NCI-H2081 (cell line): ENCODE measurements at places on chromosomes 2 and 18.

DNA sequence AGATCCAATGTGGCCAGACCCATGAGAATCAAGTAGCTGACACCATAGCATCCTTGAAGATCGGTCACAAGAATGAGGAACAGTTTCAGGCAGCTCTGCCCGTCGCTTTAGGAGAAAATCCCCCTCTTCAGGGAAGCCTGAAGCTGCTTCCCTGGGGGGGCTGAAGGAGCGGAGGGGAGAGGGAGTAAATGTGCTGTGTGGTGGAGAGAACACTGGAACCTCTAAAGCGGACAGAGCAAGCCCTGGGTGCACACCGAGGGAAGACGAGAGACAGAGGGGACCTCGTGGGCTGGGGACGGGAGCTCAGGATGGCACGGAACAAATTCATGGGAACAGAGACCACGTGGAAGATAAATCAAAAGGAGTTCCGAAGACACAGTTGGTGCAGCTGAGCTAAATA, 154.3 kb downstream of the NDUFA10 start:
- no peak for DNase-seq

GRCh38 chr2:226794751-226795171, 4.9 kb downstream of the IRS1 start:
- peak; percentile 7 for DNase-seq

DNA sequence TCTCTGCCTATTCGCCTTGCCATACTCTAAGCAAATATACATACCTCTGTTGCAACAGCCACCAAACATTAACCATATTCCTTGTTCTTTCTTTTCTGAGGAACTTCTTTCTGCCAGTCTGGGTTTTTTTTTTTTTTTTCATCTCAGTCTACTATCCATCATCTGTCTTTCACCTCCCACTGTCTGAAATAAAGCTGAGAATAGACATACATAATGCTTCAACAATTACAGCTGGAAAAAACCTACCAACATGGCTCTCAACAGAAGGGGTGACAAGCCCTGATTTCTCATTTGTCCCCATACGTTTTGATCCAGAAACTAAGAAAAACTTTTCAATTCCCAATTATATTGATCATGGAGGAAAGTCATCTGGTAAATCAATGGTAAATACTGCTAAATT, 728.8 kb upstream of the POU3F3 start:
- no peak for DNase-seq

DNA sequence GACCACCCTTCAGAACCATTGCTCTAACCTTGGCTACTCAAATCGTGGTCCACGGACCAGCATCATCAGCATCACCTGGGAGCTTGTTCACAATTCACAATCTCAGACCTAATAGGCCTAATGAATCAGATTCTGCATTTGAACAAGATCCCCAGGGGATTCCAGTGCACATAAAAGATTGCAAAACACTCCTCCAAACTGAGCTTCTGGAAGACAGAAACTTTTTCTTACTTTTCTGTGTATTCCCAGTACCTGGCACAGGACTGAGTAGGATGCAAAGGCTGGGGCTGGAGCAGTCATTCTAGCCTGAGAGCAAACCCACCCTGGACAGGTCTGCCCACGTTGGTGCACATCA, 115.1 kb upstream of the COPS8 start:
- no peak for DNase-seq

GRCh38 chr2:219199470-219200211, 6.9 kb upstream of the ZFAND2B start:
- no peak for DNase-seq

DNA sequence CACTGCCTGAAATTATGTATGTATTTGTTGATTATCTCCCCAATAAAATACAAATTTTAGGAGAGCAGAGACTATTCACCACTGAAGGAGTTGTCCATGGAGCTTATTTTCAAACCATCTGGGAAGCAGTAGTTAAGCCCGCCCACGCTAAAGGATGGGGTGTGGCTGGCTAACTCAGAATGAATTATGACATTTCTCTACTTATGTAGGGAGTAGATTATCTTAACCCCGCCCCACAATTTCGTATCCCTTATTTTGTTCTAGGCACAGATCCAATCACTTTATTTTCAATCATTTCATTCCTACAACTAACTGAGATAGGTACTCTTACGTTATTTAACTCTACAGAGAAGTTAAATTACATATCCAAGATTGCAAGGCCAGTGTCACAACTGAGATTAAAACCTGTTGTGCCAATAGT, 1.4 kb upstream of the LAPTM4A start:
- peak; percentile 55 for DNase-seq

GRCh38 chr2:46269001-46269400, 28.2 kb upstream of the EPAS1 start:
- DNase-seq, result no peak

DNA sequence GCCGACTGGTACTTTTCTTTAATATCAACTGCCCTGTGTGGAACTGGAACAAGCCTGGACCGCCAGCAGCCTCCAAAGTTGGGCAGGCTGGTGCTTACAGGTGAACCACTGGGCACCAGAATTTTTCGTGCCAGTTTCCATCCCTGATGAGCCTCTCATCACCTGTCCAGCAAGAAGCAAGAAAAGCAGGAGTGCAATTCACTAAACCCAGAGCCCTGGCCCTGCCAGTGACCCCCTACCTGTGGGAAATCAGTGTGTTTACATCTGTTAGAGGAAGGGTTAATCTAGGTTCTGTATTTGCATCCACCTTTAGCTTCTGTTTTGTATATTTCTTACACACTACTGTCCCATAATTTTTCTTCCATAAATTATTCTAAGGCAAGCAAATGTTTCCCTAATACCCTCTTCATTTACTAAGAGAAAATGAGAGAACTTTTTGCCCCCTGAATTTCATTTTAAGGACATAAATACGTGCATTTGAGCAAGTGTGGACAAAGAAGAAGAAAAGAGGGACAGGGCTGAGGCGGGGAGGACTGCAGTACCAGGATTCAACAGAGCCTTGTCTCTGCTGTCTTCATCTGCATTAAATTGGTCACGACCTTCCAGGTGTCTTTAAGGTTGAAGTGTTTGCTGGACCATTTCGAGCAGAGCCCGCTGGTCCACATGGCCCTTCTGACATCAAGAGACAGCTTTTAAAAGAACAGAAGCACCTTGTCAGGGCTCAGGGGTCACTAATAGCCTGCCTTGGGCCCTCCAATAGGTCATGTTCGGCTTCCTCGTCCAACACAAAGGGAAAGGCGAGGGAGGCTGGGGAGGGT, 763.1 kb downstream of the BCL11A start:
- DNase-seq, result no peak

DNA sequence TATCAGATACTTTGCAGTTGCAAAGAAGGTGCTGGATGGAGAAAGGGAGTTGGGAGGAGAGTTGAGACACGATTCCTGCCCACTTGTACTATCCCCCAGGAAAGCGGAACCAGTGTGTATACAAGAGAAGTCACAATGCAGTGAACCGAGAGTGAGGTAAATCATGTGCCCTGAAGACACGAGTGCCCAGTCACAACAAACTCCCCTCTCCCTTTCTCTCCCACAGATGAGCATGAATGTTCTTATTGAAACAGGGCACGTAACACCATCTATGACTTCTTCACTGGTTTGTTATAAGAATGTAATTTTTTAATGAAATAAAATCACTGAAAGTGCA, 155.7 kb downstream of the IRS1 start:
- no peak for DNase-seq

DNA sequence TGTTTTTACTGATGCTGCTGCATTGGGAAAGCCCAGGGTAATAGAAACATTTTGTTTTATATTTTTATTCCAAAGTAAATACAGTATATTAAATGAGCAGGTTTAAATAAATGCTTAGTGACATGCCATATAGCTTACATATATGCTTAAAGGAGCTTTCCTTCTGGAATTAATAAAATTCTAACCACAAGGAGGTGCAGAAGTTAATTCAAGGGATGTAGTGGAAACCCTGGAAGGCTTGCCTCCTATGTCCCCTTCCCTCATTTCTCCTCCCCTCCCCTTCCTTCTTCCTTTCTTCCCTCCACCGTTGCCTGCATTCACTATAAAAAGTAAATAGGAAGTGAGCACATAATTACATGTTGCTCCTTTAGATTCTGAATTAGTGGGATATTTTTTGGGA, 96.3 kb downstream of the UBE2E3 start:
- no peak for DNase-seq

GRCh38 chr2:151991010-151991409, 107.8 kb downstream of the CACNB4 start:
- DNase-seq, result no peak

DNA sequence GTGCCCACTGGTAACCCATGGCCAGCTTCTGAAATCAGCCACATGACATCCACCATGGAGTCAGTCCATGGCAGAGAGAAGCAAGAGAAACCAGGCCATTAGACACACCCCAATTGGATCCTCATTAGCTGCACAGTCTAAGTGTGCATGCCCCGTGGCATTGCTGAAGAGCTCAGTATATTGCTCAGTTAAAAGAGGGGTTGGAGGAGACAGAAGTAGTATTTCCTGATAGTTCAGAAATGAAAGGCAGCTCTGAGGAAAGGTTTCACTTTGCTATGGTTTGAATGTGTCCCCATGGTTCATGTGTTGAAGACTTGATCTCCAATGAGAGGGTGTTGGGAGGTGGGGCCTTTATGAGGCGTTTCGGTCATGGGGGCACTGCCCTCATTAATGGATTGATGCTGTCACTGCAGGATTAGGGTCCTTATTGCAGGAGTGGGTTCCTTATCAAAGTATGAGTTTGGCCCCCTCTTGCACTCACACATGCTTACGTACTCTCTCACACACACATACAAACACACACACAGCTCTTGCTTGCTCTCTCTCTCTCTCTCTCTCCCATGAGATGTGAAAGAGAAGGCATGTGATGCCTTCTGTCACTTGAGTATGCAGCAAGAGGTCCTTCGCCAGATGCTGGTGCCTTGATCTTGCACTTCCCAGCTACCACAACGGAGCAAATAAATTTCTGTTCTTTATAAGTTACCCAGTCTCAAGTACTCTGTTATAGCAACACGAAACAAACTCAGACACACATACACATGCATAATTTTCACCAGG, 58.0 kb downstream of the TMEM163 start:
- DNase-seq, result no peak

GRCh38 chr2:1862608-1863280, 118.4 kb upstream of the PXDN start:
- no peak for DNase-seq

- DNase-seq, result no peak
Measured at GRCh38 chr2:102147935-102148334, 5.4 kb downstream of the IL1R1 start.

DNA sequence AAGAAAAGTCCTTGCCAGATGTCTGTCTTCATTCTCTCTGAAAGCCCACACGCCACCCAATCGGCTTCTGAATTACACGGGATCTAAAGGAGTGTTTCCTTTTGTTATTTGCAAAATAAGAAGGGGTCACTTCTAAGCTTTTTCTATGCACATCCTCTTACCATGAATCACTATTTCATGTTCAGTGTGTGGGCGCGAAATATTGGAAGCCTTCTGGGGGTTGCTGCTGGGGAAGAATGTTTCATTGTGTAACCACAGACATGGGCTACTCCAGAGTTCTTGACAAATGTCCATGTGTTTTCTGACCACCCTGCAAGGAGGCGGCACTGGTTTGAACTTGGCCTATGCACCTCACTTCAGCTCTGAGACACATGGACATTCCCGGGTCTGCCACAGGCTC, 133.6 kb upstream of the APCDD1 start:
- no peak for DNase-seq

GRCh38 chr2:46232860-46233259, 64.3 kb upstream of the EPAS1 start:
- no peak for DNase-seq

DNA sequence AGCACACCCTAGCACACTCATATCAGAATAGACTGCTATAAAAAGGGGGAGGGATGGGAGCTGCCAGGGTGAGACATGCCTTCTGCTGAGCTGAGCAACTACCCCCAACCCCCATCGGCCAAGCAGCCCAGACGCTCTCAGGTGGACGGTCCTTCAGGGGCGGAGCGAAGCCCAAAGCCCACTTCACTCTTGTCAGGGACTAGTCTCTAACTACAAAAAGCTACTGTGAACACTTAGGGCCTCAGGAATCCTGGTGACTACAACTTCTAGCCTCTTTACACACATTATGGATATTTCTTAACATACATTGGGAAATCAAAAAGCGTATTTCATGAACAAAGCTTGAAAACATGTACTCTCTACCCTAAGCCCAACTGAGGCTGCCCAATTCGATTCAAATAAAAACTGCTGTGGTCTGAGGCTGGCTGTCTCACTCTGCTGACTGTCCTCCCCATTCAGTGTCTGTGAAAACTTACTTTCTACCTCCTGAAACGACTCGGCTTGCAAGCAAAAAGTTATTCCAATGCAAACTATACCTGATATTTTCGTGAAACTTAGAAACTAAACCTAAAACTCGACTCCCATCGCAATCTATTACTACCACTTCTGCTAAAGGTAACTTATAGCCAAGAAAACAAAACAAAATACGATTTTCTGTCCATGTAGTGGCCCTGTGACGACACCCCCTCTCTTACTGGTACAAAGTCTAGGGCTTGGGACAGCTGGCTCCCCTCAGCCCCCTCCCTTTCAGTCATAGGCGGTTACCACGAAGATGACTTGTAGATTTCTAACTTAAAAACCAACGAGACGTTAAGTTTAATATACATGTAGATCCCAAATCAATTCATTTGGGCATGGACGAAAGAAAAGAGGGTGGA, 1.2 kb downstream of the SERTAD2 start:
- peak; percentile 17 for DNase-seq

DNA sequence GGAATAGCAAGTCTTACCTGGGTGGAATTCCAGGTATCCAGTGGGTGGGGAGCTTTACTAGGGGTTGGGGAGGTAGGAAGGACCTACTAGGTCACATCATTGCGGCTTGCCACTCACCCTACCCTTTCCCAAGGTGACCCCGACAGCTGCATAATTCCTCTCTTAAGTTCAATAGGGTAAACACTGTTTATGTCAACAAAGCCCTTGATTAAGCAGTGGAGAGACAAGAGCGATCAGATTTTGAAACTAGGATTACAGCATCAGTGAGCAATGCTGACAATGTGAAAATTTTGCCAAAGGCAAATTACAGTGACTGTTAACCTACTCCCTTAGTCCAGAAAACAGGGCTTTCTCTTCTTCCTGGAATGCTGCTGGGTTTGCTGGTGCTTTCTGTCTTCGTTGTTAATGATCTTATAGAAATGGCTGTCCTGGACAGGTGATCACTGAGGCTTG, 14.5 kb downstream of the SLC19A3 start:
- DNase-seq, result no peak

GRCh38 chr18:33839452-33840211, 261.6 kb downstream of the ASXL3 start:
- DNase-seq, result peak; percentile 89

- peak; percentile 85 for DNase-seq
Measured at GRCh38 chr2:60759654-60760053, 3.6 kb downstream of the PAPOLG start.
